ENCODE measurements at places on chromosomes 16 and 17. TPM values are rescaled to one million over a fixed set of nuclear protein-coding genes. Genes with fewer than 3 reads are reported as not detected.

Gene CMTM4
- 31.2 TPM for total RNA-seq

Gene TBC1D26
- total RNA-seq: not detected

Gene ZMYND15
- total RNA-seq: 0.56 TPM

Gene TNFSF12
- 12.3 TPM for total RNA-seq

Gene FKBP10
- 109 TPM for total RNA-seq

Gene KCNG4
- not detected for total RNA-seq

Gene NARF
- 55.6 TPM for total RNA-seq

Gene KRT33A
- total RNA-seq: not detected

Gene ACE
- 0.92 TPM for total RNA-seq
